ENCODE measurements at places on chromosomes 4 and X.

- no peak for DNase-seq
These were observed 38.7 kb upstream of the DCLK2 start for GRCh38 chr4:150039274-150040127.

- no peak for DNase-seq
These were observed 121.0 kb downstream of the KCNIP4 start for GRCh38 chr4:21827575-21827974.

- DNase-seq = no peak
These were observed 147.6 kb upstream of the TBC1D9 start for GRCh38 chr4:140903522-140904475.

DNA sequence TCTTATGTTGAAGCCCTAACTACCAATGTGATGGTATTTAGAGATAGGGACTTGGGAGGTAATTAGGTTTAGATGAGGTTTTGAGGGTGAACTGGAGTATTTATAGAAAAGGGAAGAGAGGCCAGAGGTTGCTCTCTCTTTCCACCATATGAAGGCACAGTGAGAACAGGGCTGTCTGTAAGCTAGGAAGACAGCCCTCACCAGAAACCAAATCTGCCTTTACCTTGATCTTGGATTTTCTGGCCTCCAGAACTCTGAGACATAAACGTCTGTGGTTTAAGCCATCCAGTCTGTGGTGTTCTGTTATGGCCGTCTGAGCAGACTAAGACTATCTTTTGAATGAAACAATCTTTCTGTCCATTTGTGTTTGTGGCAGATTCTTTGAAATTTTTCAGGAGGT is 223.7 kb downstream of the PDHA2 start:
- no peak for DNase-seq

GRCh38 chr4:139900964-139901376 is 235.4 kb downstream of the MGST2 start:
- DNase-seq = no peak

DNA sequence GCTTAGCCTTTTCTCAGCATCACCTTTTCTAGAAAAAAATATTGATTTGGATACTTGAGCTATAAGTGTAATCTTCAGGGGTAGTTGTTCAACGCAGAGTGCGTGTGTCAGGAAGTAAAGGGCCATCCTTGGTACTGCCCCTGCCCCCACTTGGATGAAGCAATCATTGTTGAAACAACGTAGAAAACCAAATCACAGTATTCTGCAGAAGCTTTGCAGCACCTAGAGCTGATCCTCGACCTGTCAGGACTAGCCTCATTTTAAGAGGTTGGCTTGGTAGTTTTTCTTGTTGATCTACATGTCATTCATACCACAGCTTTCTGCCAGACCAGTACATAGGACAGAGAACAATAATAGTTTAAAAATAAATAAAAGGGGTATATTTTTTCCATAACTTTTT is 65.3 kb upstream of the MYOZ2 start:
- no peak for DNase-seq

DNA sequence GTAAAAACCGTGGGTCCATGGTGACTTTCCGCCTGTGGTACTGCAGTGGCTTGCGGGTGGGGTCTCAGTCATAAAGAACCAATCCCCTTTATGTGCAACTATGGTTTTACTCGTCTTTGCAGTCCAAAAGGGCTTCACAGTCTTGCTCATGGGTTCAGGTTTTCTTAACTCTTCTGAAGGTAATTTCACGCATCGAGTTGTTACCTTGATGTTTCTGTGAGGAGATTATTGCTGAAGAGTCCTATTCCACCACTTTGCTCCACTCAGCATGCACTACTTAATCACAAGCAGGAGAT is 41.5 kb downstream of the F8 start:
- no peak for DNase-seq

DNA sequence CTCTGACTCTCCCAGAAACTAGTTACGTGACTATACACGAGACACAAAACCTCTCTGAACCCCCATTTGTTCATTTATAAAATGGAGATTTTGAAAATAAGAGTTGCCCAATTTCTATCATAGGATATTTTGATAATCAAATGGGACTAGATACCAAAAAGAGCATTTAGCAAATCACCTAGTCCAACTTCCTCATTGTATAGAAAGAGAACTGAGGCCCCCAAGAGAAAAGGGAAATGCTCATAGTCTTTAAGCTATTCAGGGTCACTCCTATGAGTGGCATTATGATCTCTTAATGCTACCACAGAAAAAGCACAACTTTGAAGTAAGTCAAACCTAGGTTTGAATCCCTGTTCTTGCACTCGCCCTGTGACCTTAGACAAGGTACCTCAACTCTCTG is 62.7 kb downstream of the BMP15 start:
- no peak for DNase-seq

DNA sequence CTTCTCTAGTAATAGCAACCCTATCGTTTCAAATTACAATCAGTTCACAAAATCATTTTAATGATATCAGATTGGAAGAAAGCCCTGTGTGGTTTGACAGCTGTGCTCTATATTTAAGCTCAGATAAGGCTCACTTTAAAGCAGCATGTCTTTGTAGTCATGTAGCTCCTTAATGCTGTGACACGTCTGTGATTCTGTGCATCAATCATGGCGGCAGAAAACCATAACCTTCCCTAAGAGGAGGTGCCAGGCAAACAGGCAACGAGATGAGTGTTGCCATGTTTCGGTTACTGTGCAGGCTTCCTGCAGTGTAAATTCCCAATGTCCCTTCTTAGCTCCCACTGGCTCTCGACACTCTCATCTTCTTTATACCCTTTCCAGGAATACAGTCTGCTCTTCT is 212.7 kb downstream of the GRID2 start:
- DNase-seq = no peak

GRCh38 chr4:120304801-120305200 is 238.2 kb upstream of the MAD2L1 start:
- no peak for DNase-seq

DNA sequence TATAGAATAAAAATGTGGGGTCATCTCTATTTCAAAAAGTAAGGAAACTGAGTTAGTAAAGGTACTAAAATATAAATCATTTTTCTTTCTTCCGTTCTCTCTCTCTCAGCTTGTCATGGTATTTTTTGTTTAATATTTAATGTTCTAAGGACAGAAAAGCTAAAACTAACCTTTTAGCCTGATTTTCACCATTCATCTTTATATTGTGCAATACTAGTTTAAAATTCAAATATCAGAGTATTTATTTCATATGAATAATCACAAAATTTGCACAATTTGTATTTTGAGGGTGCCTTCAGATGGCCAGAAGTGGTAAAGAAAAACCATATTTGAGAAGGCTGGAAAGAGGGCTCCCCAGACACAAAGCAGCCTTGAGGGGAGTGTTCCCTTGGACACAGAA is 197.6 kb upstream of the AR start:
- no peak for DNase-seq

GRCh38 chr4:100430451-100430850 is 87.4 kb downstream of the EMCN start:
- DNase-seq = no peak

DNA sequence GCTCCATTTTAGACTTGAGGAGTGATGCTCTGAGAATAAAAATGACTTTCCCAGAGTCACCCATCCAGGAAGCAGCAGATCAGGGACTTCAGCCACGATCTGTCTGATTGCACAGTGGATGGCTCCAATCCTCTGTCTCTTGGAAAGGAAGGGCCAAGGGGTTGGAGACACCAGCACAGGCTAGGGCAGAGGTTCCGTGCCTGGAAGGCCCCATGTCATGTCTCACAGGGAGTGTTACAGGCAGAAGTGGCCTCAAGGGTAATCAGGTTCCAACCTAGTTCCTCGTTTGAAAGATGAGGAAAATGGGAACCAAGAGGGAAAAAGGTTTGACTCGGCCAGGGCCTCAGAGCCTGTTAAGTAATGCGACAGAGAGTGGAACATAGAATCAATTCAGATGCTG is 160.0 kb downstream of the EFNB1 start:
- DNase-seq = no peak

DNA sequence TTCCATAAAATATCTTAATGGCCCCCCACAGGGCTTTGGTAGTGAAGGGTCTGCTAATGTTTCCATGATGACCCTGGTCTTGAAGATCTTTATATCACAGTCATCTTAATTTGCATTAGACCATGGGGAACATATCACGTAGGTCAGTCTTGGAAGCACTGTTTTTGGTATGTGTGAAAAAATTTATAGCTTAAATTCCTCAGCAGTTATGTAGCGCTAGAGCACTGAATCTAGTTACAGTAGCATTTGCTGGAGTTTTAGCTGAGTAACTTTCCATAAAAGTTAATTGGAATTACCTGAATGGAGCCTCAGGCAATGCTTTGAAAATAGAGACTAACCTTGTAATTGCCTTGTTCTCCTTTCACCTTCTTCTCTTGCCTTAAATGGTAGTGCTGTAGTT is 648.8 kb downstream of the IQCM start:
- DNase-seq = no peak

GRCh38 chrX:153669901-153670731 is 3.5 kb downstream of the PNCK start:
- no peak for DNase-seq

DNA sequence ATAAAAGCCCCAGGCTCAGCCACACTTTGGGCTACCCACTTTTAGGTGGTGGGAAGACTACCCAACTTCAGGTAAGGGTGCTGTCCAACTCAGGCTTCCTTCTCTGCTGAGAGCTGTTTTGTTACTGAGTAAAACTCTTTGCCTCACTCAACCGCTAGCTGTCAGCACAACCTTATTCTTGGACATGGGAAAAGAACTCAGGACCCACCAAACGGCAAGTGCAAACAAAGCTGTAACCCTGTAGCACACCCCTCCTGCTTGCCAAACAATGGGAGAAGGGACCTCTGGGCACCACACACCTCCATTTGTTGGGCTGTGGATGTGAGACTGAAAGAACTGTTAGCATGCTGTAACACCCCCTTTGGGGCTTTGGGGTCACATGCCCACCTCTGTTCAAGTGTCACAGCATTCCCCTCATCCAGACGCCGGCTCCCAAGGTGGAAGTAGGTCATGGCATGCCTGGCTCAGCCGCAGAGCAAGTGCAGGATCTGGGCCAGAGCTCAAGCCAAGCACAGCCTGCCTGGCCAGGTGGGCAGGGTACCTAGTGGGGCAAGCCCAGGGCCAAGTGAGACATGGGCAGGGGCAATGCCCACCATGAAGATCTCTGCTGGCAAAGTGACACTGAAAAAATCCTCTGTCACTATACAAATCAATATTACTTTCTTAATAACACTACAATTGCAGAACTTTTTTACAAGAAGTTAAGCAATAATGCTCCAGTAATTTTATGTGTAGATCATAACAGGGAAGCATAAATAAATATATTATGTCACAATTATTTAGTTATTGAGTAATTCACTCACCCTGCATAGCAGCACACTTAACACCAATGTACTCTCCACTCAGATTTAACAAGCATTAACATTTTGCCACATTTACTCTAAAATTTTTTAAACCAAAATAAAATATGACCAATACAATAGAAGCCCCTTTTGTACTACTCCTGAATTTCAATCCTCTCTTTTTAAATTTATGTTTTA is 107.2 kb downstream of the TBCK start:
- DNase-seq = no peak

- no peak for DNase-seq
These were observed 168.2 kb downstream of the C4orf33 start for GRCh38 chr4:129264008-129264657.

GRCh38 chr4:150972592-150972991 is 42.5 kb downstream of the LRBA start:
- DNase-seq = no peak

DNA sequence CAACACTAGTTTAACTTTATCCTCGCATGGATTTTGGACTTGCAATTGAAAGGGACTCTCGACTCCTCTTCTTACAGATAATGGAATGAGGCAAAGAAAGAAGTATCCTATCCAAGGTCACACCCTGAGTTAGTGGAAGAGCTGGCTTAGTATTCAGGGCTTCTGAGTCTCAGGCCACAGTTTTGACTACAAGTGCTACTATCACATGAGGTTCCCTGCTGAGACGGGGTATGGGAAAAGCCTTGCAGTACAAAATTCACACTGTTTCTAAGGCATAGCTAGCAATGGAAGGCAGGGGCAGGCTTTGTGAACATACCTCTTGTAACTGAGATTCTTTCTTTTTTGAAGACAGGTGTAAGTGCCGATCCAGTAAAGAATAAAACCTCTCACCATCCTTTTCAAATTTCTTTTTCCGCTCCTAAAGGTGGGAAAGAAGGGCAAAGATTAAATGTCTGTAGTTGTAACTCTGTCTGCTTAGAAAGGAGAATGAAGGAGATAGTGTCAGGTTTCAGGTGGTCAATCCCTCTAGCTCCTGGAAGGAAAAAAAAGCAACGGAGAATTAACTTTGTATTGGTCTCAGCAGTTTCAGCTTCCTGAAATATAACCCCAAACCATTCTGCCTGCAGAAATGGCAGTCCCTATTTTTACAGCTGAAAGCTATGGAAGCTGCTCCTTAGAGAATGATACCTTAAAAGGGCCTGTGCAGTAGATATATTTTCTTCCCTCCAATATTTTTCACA is 199.0 kb downstream of the OPHN1 start:
- DNase-seq = no peak

- DNase-seq = no peak
These were observed 166.9 kb upstream of the KLF3 start for GRCh38 chr4:38497121-38497520.

DNA sequence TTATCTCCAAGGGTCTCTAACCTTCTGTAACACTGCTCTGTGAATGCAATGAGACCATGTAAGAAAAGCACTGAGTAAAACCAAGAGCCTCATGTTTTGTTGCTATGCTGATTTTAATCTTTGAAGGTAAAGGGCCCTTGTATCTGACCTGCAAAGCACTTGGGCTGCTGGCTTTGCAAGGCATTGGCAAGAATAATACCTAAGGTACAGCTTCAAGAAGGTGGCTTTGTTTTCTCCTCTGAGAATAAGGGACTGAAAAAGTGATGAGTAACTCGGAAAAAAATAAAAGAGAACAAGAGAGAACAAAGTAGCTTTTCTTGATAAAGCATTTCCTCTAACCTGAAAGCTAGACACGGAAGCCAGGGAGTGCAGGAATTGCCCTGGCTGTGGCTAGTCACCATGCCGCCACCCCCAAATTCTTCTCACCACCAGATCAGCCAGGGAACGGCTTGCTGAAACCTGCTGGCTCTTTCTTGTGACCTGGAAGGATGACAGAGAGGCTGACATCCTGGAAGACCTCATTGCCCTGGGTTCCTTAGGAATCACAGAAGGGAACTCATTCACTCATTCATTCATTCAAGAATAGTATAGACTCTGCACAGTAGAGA is 41.8 kb upstream of the HS3ST1 start:
- no peak for DNase-seq
